Stimulated activated CD4-positive, alpha-beta T cell treated with anti-CD3 and anti-CD28 coated beads, Interleukin-1b, Interleukin-23, amount 100 ng/mL, for 1 hour (primary cell): ENCODE measurements at places on chromosomes 5 and 9.

DNA sequence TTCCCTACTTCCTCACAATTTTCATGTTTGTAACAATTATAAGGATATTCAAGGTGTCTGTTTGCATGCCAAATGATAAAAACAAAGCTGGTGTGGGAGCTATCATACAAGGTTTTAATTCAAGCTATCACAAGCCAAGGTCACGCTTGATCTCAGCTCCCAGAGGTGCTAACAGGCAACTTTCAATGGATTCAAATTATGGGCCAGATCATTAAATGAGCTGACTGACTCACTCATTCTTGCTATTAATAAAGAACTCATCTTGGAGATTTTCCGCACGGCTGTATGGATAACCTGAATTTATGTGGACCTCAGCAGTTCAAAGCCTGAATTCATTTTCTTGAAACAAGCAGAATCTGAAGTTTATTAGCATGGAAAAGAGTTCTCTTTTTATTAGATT, 267.3 kb upstream of the CDH6 start:
- no peak for DNase-seq

- DNase-seq = no peak
Measured at GRCh38 chr9:89710697-89711096, 105.9 kb downstream of the GADD45G start.

DNA sequence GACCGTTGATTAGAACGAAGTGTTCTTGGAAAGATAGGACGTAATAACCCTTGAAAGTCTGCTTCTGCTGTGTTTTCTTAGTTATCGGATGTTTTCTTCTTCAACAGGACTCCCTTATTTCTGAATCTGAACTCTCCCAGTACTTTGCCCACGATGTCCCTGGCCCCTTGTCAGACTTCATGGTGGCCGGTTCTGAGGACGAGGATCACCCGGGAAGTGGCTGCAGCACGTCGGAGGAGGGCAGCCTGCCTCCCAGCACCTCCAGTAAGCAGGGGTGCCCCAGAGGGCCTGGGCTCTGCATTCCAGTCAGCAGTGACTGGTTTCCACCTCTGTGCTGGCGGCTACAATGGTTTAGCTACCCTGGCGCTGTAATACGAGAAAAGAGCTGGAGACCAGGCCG, 102.1 kb downstream of the GOLPH3 start:
- DNase-seq = no peak

- DNase-seq = no peak
Measured at GRCh38 chr9:134585746-134586706, 55.6 kb upstream of the COL5A1 start.

DNA sequence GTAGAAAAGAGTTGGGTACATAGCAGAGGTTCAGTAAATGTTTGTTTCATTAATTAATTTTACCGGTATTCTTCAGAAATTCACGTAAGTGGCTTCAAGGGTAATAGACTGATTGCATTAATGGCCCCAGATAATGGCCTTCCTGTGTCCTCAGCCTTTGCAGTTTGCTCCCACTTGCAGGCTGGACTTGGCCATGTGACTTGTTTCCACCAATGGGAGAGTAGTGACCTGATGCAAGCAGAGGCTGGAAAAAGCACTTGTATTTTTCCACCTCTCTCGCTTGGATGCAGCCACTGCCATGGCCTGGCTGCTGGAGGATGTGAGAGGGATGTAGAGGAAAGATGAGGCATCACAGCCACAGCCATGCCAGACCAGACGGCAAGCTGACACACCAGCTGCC, 480.9 kb downstream of the CDK5RAP2 start:
- DNase-seq = no peak

DNA sequence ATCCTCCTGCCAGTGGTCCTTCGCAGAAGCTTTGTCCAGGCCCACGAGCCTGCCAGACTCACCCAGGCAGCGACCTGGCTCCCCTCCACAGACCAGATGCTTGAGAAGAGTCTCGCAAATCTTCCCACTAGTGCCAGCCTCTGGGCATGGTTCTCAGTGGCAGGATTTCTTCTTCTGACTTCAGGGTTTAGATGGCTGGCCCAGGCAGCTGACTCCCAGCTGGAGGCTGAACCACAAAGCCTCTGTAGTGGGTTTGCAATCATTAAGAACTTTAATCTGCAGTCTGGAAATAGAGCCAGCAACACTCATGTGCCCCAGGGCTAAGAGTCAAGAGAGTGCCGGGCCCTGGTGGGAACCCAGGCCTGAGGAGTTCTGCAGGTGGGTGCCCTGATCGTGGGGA, 90.6 kb upstream of the ICE1 start:
- no peak for DNase-seq

DNA sequence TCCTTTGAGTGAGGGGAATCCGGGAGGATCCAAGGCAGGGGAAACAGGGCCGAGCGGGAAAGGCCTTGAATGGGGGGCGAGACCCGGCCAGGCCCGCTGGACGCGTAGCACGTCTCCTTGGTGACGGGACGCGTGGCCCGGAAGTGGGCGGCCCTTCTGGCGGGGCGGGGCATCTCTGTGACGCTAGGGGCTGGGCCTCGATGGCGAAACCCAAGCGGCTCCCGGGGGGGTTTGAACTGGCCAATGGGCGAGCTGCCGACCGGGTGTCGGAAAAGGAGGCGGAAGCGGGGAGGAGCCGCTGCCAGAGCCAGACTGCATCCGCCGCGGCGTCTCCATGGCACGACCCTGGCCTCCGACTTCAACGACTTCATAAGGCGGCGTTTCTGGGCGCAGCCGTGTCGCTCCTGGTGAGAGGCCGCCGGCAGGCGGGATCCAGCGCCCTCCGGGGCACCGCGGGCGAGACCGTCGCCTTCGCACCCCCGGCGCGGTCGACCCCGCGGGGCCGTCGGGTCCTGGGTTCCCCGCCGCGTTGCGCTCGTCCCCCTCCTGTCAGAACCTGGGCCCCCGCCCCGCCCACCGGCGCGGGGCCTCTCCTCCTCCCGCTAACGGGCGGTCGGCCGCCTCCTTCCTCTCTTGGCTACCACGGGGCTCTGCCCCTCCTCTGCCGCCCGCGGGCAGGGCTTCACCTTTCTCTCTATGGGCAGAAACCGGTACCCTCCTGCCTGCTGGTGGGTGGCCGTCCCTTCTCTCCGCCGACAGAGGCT, at the start of gene ODF2:
ODF2 (plus strand) TSS at position 158 of the 764 bp plus-strand sequence; CDS start at position 244, 86 bp downstream.
- peak; percentile 97 for DNase-seq

GRCh38 chr5:169272731-169273427, 28.1 kb downstream of the SLIT3 start:
- no peak for DNase-seq
